ENCODE measurements at places on chromosomes 13 and 19.

DNA sequence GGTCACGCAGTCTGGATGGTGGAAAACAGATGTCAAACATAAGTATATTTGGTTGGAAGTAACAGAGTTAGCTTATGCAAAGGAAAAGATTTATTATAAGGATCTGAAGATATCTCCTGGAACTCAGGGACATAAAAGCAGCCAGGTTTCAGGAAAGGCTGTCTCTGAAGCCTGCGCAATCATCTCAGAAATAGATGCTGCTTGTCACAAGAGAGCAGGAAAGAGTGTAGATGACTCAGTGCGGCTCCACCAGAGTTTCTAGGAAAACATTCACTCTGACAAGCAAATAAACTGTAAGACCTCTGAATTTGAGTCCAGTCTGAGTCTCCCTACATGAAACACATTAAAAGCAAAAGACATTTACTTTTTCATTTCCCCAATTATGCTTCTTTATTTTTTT is 220.4 kb upstream of the HTR2A start:
- DNase-seq, result no peak

DNA sequence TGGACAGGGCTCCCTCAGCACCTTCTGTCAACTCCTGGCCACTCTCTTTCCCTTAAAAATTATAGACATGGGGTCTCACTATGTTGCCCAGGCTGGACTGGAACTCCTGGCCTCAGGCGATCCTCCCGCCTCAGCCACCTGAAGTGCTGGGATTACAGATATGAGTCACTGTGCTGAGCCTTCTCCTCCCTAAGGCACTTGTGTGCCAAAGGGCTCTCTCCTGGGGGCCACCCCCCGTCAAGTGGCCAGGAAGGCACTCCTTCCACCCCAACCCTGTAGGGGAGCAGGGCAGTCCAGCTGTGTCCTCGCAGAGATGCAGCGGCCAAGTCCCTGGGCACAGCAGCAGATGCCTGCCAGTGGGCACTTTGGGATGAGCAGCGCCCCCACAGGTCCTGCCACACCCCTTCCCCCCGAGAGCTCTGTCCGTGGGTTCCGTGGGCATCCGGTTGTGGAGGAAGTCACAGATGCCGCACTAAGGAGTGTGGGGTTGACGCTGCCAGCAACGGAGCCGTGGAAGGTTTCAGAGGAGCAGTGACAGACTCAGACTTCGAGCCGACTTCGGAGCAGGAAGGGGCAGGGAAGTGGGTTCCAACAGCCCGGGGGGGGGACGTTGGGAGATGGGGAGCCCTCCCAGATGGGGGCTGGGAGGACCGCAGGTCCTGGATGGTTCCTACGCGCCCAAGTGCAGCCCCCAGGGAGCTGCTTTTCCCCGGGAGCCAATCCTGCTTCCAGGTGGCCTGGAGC is 3.3 kb upstream of the UQCR11 start:
- DNase-seq, result no peak

- DNase-seq, result no peak
These were observed 14.4 kb upstream of the RUBCNL start for GRCh38 chr13:46401432-46401831.

- DNase-seq, result peak; percentile 34
These were observed 35.4 kb downstream of the PCCA start for GRCh38 chr13:100124265-100124664.

- peak; percentile 70 for DNase-seq
These were observed 51.9 kb downstream of the CELF5 start for GRCh38 chr19:3276341-3276799.

DNA sequence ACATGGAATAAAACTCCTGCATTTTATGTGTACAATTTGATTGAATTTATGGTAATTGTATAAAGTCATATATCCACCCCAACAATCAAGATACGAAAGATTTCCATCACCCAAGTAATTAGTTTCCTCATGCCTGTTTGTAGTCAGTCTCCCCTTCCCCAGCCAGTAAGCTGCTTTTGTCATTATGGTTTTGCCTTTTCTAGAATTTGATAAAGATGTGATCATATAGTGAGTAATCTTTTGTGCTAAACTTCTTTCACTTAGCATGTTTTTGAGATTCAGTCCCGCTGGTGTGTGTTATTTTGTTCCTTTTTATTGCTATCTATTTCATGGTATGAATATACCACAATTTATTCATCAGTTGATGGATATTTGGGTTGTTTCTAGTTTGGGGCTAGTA is 16.0 kb downstream of the ITM2B start:
- DNase-seq, result no peak

GRCh38 chr13:34764246-34764645 is 177.8 kb upstream of the NBEA start:
- no peak for DNase-seq

- DNase-seq, result no peak
These were observed 4.4 kb downstream of the TEKTIP1 start for GRCh38 chr19:3543150-3544057.

GRCh38 chr19:49951806-49952478 is 9.0 kb downstream of the SIGLEC11 start:
- no peak for DNase-seq

Data from CD4-positive, alpha-beta T cell treated with Interleukin-15 for 1 hour (primary cell).